ENCODE measurements at places on chromosomes 7 and 10.

DNA sequence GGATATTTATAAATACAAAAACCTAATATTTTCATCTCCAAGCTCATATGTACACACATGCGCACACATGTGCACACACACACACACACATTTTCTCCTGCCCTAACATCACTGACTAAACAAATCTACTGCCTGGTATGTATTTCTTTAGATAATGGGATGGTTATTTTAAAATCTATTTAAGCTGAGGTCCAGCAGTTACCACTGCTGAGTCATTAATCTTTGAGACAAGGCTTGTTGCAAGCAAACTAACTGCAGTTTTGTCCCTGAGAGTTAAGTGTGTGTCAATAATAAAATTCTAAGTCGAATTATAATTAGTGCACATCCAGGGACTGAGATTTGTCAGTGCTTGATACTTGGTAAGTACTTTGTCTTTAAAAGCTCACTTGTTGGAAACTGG, 135.1 kb downstream of the VPS50 start:
- peak; percentile 6 for DNase-seq

GRCh38 chr10:47261556-47261955, 38.4 kb upstream of the GDF10 start:
- DNase-seq, result no peak

DNA sequence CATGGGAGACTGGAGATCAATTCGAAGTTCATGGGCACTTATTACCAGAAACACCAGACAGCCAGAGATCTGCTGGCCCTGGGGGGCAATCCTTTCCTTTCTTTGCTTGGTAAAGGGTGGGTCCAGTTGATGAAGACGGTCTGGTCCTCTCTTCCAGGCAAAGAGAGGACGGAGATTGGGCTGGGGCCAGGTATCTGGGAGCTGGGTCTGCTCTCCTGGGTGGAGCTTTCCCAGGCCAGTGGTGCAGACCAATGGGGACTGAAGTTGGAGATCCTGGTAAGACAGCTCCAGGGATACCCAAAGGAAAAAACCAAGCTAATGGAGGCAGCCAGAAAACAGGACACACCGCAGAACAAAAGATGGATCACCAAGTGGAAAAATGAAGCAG, 18.3 kb downstream of the NOD1 start:
- DNase-seq, result no peak

- no peak for DNase-seq
Observed at GRCh38 chr7:37942934-37943610, 22.6 kb downstream of the EPDR1 start.

GRCh38 chr7:74042746-74043522, 15.0 kb downstream of the ELN start:
- no peak for DNase-seq

GRCh38 chr10:103637011-103637410, 143.5 kb downstream of the NEURL1 start:
- DNase-seq, result no peak

- no peak for DNase-seq
Observed at GRCh38 chr10:32956365-32957197, 1.4 kb downstream of the ITGB1 start.

GRCh38 chr10:97096261-97097083, 89.3 kb downstream of the SLIT1 start:
- DNase-seq, result no peak

DNA sequence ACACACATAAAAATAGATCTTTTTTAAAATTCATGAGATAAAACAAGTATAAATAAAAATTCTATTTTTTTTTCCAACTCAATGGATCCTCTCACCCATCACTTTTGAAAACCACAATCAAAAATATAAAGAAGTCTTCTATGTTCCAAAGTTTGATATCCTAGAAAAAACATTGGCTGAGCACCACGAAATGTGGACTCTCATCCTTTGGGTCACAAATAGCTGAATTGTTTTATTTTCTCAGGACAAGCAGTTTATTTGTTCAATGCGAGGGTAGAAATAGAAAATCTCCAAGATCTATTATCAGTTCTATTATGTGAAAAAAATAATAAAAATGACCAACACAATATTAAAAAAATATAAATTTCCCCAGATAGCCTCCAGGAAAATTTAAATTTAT, 310.5 kb upstream of the DGKB start:
- no peak for DNase-seq
